GM23248 (cell line): ENCODE measurements at places on chromosomes 12 and 14.

GRCh38 chr14:64706593-64707193, 2.5 kb downstream of the PLEKHG3 start:
- DNase-seq: no peak

GRCh38 chr12:17511369-17511768, 578.6 kb downstream of the RERGL start:
- no peak for DNase-seq

- DNase-seq: peak; percentile 74
Observed at GRCh38 chr12:130953771-130954543, at the start of gene ADGRD1. Gene ADGRD1, plus strand, starts transcription at chr12:130953907. Its CDS starts 559 bp downstream, at chr12:130954466.

DNA sequence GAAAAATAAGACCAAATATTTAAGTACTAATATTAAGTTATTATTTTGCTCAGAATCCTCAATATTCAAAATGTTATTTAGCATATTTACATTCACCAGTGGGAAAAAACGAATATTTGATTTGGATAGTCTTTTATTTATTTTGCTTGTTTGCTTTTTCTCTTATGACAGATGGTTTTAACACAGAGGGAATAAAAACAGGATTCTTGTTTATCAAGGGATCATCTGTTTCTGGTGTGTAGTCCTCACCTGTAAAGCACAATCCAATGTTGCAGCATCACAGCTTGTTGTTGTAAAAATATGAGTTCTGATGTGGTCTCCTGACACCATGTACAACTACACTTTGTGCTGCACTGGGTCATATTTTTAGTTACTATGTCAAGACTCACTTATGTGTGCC, 103.9 kb downstream of the AVPR1A start:
- no peak for DNase-seq

DNA sequence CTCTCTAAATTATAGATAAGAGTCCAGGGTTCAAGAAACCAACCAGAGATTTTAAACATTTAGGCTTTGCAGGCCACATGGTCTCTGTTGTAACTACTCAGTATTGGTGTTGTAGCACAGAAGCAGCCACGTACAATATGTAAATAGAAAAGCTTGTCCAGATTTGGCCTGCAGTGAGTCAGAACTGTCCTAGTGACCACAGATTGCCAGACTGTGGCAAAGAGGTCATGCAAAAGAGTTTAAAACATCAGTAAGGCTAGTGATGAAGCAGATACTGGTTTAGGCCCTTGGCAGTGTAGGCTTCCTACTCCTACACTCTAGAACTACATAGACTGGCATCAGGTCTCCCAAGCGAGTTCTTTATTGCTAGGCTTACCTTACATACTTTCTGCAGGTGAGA, 117.6 kb upstream of the GARIN6 start:
- DNase-seq: peak; percentile 24

GRCh38 chr12:5513406-5513805, 81.5 kb downstream of the NTF3 start:
- DNase-seq: no peak

- no peak for DNase-seq
Observed at GRCh38 chr12:4742416-4742970, 22.3 kb downstream of the GALNT8 start.

DNA sequence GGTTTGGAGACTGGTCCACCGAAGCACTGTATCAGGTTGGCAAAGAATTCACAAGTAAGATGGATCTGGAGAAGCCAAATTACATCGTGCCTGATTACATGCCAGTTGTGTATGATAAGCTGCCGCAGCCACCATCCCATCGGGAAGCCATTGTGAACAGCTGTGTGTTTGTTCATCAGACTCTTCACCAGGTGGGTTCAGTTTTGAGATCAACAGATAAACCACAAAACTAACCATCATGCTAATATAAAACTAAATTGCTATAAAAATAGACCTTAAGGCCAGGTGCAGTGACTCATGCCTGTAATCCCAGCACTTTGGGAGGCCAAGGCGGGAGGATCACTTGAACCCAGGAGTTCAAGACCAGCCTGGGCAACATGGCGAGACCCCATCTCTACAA, 58.9 kb downstream of the HSP90AA1 start:
- DNase-seq: no peak

GRCh38 chr14:62079038-62079437, 316.8 kb downstream of the SNAPC1 start:
- DNase-seq: no peak

GRCh38 chr14:89794096-89794495, 160.4 kb downstream of the EFCAB11 start:
- DNase-seq: peak; percentile 53
